Dorsolateral prefrontal cortex (tissue), 122 donors: ENCODE measurements at places on chromosomes 3 and 15.

GRCh38 chr3:194775731-194776130 is 90.0 kb downstream of the FAM43A start:
- no peak for DNase-seq

- DNase-seq, result peak; percentile 45
Measured at GRCh38 chr3:64067506-64068346, 44.4 kb upstream of the PSMD6 start.

DNA sequence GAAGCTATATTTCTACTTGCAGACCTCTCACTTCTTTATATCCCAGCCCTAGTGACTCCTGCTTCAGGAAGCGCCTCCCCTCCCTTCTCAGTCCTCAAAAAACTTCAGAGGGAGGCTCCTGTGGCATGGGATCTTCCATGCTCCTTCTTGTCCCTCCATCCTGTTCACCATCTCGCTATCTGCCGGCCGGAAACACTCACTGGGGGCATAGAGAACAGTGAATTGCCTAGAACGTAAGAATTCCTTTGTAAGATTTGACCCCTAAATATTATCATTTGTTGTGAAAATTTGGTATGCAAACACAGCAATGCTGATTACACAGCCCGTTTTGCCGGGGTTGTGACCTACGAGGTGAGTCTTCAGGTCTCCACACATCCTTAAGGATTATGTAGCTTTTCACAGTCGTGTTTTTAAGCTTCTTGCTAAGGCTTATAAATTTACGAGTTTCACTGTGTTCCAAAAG is 218.7 kb upstream of the ATP10A start:
- DNase-seq, result no peak

GRCh38 chr3:146550743-146551510 is 6.5 kb upstream of the PLSCR1 start:
- no peak for DNase-seq

GRCh38 chr3:64120876-64121275 is 97.6 kb upstream of the PSMD6 start:
- DNase-seq, result no peak
